ENCODE measurements at places on chromosomes 16 and 17.

DNA sequence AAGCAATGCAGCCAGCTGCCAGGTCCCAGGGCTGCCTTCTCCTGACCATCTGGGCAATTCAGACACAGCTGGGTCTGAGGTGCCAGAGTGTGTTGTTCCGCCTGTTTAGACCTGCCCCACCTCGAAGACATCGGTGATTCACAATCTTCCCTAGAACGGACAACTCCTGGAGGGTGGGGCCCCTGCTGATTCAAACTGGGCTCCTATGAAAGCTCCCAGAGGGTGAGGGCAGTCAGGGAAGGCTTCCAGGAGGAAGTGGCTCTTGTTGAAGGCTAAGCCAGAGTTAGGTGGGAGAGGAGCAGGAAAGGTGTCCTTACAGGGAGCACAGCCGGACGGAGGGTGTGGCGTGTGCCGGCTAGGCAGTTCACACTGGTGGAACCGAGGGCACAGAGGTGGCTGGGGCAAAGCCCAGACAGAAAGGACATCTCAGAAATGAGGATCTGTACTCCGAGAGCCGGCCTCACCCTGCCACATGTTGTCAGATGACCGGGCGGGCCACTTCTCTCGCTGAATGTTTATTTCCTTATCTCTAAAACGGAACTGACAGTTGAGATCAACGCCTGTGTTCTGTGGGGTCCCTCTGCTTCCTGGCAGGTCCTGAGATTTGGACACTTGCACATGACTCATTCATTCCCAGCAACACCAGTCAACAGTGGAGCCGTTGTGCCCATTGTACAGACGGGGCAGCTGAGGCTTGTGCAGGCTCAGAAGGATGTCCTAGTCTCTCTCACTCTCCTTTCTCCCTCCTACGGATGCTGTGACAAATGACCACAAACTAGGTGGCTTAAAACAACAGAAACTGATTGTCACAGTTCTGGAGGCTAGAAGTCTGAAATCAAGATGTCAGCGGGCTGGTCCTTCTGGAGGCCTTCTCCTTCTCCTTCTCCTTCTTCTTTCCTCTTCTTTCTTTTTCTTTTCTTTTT lies 26.9 kb upstream of the LITAF start:
- DNase-seq: no peak

DNA sequence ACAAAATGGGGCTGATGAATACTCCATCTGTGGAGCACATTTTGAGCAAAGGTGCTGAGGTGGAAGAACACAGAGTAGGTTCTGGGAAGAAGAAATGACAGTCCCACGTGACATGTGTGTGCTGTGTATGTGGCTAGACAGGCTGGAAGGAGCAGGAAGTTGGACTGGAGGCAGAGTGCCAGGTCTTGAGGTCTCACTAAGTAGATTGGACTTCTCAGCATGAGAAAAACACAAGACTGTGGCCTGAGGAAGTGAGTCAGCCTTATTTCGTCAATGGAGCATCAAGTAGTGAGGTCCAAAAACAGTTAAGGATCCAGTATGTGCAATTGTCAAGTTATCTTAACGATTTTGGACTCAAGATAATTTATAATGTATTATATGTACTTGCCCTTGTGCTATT lies 736.5 kb downstream of the KCNJ2 start:
- no peak for DNase-seq

- no peak for DNase-seq
Observed at GRCh38 chr17:62703776-62704380, 76.4 kb downstream of the MRC2 start.

DNA sequence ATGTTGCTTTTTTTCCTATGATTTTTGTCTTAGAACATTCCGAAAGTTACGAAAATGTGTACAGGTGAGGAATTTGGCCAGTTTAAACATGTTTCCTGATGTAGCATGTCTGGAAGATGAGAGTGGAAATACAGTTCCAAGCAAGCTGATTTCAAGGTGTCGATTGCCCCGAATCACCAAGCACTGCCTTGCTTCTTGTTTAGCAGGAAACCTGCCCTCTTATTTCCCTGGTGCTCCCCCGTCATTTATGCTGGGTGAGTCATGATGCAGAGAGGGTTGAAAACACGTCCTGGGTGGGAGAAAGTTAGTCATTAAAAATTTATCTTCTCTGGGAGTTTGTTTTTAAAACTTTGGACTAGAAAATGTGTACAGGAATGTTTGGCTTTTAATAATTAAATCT lies 608.6 kb upstream of the EEF2KMT start:
- no peak for DNase-seq

GRCh38 chr16:79485020-79485419 lies 115.5 kb downstream of the MAF start:
- no peak for DNase-seq

GRCh38 chr17:35192708-35193107 lies 1.5 kb downstream of the SLC35G3 start:
- no peak for DNase-seq
